ENCODE measurements at places on chromosomes 1 and 21.

DNA sequence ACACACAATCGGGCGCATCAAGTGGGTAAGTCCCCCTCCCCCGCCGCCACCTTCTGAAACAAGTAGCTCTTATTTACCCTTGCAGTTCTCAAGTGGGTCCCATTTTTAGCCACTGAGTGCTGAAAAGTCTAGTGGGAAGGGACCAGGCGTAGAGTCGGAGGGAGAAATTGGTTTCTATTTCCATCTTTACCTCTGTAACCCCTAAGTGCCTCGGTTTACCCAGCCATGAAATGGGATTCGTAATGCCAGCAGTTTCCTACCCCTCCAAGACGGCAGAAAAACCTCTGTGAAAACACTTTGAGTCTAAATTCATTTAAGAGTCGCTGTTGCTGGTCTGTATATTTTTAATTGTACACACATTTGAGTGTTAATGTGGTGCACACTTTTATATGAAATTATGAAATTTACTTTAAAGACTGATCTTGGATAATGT, 928 bp downstream of the TLCD4 start:
- no peak for DNase-seq

DNA sequence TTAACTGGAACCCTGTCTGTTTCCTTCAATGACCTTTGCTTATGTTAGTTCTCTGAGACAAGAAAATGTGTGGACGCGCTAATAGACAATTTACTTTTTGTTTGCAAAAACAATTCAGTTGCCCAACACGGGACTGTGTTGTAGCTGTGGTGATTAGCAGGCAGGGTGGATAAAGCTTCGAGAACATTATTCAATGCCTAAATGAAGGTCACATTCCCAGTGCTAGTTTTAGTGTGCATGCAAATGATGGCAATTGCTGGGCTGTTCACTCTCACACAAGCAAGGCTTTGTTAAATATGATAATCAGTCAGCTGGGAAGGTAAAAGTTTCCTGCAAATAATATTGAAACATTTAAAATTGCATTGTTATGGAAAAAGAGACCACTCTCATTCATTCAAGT, 188.4 kb downstream of the BACH1 start:
- no peak for DNase-seq

DNA sequence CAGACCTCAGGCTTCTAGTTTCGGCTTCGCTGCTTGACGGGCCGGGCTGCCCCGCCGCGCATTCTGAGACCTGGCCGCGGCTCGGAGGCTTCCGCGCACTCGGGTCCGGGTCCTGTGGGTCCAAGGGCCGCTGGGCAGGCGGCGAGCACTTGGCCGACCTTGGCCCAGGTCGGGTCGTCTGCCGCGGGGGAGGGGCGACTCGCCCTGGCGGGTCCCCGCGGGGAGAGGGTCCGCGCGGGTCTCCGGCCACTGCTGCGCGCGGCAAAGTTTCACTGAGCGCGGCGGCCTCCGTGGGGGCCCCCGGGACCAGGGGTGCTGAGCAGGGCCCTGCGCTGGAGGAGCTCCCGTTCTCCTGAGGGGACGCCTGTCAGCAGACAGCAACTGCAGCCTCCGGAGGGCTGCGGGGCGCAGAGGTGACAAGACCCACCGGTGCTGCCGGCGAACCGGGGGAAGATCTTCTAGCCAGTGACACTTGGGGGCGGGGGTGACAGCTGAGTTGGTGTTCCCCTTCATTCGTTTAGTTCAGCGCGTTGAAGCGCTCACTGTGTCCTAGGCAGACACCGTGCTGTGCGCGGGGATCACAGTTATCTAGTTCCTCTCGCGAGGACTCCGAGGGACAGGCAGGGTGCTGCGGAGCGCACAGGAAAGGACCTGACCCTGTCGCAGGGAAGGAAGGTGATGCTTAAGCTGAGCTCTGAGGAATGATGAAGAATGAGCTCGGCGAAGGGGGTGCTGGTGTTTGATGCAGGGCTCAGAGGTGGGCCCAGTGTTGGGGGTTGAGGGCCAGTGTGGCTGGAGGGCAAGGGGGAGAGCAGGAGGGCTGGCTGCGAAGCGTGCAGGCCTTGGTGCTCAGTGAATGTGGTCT, 725 bp downstream of the MTFR1L start:
- peak; percentile 74 for DNase-seq

- no peak for DNase-seq
These were observed 184.8 kb upstream of the KIAA0040 start for GRCh38 chr1:175377394-175377793.

DNA sequence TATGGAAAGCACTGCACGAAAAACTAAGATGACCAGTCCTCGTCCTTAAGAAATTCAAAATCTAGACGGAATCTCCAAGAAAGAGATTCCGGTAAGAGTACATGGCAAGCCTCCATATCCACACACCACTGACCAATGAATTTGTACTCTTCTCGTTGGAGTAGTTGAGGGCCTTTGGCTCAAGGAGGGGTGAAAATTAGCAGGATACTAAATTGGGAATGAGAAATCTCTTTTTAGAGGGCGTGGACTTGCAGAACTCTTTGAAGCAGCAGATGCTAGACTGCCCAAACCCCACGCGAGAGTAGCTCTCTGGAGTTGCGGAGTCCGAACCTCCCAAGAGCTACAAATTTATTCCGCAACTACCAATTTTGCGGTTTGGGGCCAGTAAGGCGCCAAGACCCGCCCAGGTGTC, 872 bp upstream of the PPP2R5A start:
- DNase-seq = no peak

- DNase-seq = peak; percentile 58
These were observed 97.4 kb upstream of the SGIP1 start for GRCh38 chr1:66436378-66437135.

- DNase-seq = no peak
These were observed 69.7 kb upstream of the PDE9A start for GRCh38 chr21:42583477-42584295.

GRCh38 chr1:168414914-168415313, 128.9 kb downstream of the XCL2 start:
- no peak for DNase-seq

DNA sequence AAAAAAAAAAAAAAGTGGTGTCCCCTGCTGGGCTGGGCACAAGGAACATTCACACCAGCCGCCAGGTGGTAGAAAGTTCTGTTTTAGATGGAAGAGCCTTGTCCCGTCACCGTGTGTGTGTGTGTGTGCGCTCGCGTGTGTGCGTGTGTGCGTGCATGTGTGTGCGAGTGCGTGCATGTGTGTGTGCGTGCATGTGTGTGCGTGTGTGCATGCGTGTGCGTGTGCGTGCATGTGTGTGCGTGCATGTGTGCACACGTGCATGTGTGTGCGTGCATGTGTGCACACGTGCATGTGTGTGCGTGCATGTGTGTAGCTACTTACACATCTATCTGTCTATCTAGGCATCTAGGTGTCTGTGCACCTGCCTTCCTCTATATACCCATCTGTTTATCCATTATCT, 491.7 kb downstream of the NPHP4 start:
- DNase-seq = no peak

DNA sequence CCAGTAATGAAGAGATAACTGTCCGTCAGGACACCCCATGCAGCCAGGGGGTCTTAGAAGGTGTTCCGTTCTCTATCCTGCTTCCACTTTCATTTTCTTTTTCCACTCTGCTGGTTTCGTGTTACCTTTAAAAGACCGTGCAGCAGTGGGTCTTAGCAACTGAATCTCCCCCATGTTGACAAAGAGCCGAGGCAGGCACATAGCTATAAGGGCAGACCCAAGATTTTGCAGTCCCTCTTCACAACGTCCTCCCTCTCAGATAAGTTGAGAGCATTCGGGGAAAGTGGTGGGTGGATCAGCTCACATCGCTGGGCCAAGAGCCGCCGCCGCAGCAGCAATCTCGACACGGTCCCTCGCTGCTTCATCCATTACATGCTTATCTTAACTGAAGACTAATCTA, 355.5 kb downstream of the LMO4 start:
- no peak for DNase-seq

- DNase-seq = no peak
These were observed 61.3 kb downstream of the H3-3A start for GRCh38 chr1:226123591-226124471.

DNA sequence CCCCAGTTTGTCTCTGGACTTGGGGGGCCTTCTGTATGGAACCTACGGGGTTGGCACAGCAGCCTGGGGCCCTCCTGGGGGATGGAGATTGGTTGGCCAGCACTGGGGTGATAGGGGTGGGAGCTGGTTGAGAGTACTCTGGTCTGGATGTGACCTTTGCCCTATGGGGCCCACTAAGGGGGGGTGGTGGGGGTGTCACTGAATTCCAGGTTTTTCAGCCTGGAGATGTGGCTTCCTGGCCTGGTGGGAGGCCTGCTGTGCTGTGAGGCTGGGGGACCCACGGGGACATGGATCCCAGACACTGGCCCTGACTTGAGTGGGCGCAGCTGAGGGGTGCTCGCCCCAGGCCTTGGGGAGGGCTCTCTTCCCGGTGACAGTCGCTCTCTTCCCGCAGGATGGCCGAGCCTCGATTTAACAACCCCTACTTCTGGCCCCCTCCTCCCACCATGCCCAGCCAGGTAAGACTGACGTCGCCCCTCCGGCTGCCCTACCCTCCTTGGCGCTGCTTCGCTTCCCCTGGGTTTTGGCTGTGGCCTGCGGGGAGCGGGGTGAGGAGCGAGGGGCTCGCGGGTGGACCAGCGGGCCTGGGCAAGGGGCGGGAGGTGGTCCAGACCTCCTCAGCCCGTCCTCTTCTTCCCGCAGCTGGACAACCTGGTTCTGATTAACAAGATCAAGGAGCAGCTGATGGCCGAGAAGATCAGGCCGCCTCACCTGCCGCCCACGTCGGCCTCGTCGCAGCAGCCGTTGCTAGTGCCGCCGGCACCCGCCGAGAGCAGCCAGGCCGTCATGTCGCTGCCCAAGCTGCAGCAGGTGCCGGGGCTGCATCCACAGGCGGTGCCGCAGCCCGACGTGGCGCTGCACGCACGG, 19.6 kb downstream of the ZNF362 start:
- no peak for DNase-seq

GRCh38 chr1:20248971-20249612, 41.6 kb upstream of the VWA5B1 start:
- no peak for DNase-seq

GRCh38 chr1:39359028-39359570, 132.3 kb upstream of the BMP8A start:
- no peak for DNase-seq

GRCh38 chr1:94531664-94532063, 9.9 kb downstream of the F3 start:
- no peak for DNase-seq

DNA sequence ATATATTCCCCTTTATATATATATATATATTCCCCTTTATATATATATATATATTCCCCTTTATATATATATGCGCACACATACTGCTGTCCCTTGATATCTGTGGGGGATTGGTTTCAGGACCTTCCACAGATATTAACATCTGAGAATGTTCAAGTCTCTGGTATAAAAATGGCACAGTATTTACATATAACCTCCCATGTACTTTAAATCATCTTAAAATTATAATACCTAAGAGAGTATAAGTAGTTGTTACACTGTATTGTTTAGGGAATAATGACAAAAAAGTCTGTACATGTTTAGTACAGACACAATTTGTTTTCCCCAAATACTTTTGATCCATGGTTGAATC, 45.8 kb downstream of the NR5A2 start:
- DNase-seq = no peak

- DNase-seq = peak; percentile 63
These were observed 509 bp downstream of the PIK3R3 start for GRCh38 chr1:46131712-46132528.

DNA sequence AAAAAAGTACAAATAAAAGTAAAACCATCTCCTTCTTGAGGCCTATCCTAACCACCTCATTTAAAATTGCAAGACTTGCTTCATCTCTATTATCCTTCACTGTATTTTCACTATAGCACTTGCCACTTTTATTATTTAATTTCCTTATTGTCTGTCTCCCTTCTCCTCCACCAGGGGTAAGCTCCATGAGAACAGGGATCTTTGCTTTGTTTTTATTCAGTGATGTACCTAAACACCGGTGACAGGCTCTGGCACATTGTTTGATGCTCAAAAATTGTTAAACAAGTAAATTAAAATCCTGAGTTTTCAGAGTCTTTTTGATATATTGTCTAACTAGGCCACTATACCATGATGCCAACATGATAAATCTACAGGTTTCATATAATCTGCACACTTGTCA, 17.2 kb upstream of the SPEN start:
- DNase-seq = peak; percentile 34

GRCh38 chr21:37780991-37781983, 135.0 kb downstream of the KCNJ6 start:
- no peak for DNase-seq

GRCh38 chr1:6358757-6359201, 34.8 kb downstream of the ACOT7 start:
- peak; percentile 30 for DNase-seq

GRCh38 chr1:115813727-115814126, 27.2 kb downstream of the NHLH2 start:
- DNase-seq = peak; percentile 42

GRCh38 chr1:32773018-32773763, 44.0 kb downstream of the YARS1 start:
- peak; percentile 87 for DNase-seq

DNA sequence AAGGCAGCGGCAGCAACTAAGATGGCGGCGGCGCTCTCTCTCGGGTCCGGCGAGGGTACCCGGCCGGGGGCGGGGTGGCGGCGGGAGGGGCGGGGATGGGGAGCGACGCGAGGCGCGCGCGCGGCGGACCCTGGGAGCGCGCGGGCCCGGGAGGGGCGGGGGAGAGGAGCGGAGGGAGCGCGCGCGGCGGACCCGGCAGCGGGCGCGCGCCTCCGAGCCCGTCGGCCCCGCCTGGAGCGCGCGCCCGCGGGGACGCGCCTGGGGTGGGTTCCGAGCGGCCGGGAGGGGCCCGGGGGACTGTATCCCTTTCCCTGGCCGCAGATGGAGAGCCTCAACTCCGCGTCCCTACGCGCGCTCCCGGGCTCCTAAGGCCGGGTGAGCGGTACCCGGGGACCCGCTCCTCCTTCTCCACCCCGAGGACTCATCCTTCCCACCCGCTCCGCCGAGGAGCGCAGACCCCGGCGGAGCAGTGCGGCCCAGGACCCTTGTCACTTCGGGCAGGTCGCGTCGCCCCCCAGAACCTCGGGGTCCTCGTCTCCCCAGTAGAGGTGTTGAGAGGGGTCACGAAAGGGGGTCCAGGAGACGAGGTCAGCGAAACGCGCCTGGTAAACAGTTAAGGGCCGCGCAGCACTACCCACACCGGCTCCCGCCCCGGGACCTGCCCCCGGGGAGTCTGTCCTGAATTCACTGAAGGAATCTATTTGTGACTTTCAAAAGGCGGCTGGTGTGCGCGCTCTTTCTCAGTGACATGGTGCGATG, at the start of gene CLSTN1:
Gene CLSTN1 (minus strand): TSS at position 23 of the 759 bp plus-strand sequence. CDS start 232 bp downstream, outside the sequence.
- DNase-seq = peak; percentile 71

DNA sequence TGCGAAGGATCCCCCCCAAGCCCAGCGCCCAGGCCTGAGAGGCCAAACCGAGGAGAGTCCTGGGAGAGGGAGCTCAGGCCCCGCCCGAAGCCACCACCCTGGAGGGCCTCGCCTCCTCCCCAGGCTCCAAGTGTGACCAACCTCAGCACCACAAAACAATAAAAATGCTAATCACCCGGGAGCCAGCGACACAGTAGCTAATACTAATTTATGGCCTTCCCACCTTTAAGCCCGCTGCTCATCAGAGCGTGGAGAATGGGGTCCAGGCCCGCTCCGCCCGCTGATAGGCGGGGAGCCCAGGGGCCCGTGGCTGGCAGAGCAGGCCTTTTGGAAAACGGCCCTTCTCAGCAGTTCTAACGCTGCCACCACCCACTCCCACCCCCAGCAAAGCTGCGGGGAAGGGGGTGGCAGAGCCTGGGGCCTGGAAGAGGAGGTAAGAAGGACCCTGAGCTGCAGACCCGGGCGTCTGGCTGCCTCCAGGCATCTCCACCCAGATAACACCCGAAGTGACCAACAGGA, 20.4 kb upstream of the TAS1R2 start:
- no peak for DNase-seq

All from OCI-M1 (cell line).